ENCODE measurements at places on chromosomes 12 and 14. TPM values are rescaled to one million over a fixed set of nuclear protein-coding genes. Genes with fewer than 3 reads are reported as not detected.
A peak's percentile ranks its signal among the peaks of the same experiment; 100 is the strongest.

DNA sequence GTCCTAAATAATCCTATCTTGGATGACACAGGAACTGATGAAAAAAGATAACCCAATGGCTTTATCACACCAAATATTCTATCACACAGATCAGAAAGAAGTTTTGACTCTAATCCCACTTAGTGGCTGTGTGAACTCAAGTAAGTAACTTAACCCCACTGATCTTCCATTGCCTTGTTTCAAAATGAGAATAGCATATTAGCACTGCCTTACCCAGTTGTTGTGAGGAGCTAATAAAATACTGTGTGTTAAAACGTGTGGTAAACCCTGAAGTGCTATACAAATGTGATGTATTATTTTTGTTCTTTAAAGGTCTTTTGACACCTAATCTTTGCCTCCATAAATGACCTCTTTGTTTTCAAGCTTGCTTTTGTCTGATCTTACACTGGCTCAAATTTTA is 60.9 kb upstream of the ARID2 start:
- DNase-seq: no peak

Gene RBMS2
- total RNA-seq: 23.1 TPM

DNA sequence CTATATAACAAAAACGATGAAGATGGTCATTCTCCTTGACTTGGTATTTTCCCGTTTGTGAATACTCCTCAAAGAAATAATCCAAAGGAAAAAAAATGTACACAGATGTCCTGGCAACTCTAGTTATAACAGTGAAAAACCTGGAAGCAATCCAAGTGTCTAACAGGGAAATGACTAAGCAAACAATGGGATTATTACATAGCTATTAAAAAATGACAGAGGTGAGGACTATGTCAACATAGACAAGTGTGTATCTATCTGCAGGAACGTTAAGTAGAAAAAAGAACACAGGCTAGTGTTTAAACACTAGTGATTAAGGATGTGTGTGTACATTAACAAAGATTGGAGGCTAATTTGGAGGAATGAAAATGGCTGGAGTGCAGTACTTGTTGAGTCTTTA is 5.9 kb upstream of the APOLD1 start:
- DNase-seq: peak; percentile 88

DNA sequence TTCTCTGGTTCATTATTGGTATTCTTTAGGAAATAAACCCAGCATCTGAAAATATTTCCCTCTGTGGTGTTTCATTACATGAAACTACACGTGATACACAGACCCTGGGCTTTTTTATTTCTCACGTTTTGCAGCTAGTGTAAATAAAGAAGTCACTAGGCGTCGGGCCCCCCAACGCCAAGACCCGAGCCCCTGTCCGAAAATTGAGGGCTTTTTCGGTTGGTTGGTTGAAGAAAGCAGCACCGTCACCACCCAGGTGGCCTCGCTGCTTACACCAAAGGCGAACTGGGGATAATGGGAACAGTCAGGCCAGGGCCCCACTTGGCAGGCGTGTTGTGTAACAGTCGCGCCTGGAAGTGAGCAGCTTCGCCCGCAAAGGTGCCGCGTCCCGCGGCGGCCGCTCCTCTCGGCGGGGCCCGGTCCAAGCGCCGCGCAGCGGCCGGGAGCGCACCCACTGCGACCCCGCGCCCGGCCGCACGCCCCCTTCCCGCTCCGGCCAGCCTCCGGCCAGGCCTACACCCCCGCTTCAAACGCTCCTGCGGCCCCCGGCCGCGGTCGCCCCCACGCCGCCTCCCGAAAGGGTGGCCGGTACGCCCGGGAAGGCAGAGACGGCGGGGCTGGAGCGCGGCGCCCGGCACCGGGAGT is 1.2 kb downstream of the DUSP16 start:
- DNase-seq: peak; percentile 50

GRCh38 chr14:54785778-54786770 is 116.6 kb downstream of the GCH1 start:
- no peak for DNase-seq

Gene METTL1
- total RNA-seq: 3.5 TPM

DNA sequence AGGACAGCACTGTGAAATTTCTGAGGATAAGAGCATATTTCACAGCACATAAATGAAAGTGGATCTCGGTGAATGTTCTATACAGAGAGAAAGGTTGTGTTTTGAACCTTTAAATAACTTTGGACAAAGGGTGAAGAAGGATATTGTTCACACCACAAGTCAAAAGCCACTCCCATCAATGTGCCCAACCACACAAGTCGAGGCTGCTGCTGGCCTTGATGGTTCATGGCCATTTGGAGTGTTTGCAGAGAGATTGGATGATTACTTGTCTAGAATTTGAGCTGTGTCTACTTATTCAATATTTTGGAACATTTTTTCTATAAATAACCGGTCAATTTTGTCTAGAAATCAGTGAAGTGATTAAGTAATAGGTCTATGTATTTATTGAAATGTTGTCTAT is 121.2 kb downstream of the HMGA2 start:
- DNase-seq: no peak

Gene KRT79
- not detected for total RNA-seq

DNA sequence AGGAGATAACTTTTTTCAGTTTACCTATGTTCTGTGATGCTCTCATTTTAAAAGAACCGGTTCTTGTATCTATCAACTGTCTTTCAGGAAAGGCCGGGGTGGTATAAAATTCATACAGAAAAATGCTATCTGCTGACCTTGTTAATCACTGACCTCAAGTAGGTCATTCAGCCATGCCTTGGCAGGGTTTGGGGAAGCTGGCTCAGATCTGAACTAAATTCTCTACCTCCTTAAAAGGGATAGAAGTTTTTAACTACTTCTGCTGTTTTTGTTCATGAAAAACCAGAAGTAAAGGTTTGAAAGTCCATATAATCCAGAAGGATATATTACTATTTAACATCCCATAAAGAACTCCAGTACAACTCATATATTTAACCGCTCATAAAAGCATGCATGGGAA is 10.1 kb downstream of the MYRFL start:
- no peak for DNase-seq

Gene CPNE8
- total RNA-seq: 10.5 TPM

Gene LRP1-AS
- total RNA-seq: not detected

DNA sequence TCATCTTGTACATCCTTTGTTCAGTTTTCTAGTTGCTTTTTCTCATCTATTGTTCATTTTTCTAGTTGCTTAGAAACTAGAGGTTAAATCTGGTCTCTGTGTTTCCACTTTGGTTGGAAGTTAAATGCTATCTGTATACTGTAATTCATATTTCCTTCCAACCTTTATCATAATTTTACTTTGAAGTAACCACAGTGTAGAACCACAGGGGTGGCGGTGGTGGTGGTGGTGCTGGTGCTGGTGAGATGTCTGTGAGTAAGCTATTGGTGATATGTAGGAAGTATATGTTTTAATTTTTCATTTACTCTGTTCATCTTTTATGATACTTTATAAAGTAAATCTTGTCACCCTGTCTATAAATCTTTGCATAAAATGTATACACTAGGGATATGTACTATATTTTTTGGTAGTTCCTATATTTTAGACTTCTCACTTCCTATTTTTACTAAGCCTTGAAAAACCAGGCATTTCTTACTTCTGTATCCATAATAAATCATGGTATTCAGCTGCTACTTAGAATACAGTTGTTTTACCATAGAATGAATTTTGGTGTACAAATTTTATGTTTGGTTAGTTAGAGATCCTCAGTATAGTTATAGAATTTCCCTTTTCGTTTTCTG is 31.9 kb downstream of the CCDC91 start:
- peak; percentile 58 for DNase-seq

DNA sequence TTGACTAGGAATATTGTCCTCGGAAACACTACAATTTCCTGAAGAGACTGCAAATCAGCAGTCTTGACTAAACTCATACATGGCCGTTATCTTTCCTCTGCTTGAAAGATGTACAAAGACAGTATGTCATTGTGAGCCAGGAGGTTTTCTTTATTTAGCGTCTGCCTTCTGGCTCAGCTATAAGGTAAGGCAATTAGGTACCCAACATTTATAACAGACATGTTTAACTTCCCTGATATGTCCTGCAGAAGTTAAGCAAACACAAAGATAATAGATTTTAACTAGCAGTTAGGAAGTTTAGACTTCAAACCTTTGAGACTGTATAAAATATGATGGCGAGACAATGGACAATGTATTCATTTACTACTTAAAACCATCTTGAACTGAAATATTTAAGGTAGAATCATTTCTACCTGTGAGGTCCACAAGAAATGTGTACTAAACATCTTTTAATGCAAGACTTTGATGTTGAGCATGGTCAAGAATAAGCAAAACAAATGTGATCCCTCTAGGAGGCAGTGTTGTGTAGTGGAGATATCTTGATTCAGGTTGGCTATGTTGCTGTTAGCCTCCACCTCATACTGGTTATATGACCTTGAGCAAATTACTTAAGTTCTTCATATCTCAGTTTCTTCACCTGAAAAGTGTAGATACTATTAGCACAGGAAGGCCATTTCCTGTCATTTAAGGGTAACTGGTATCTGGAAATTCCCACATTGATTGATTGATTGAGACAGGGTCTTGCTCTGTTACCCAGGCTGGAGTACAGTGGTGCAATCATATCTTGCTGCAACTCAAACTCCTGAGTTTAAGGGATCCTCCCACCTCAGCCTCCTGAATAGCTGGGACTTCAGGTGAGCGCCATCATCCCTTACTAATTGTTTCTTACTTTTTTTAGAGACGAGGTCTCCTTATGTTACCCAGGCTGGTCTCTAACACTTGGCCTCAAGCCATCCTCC is 96.3 kb upstream of the EEA1 start:
- peak; percentile 84 for DNase-seq

Gene USP44
- 27.4 TPM for total RNA-seq

Gene REP15
- total RNA-seq: 0.99 TPM

All from fibroblast of lung (primary cell).